ENCODE measurements at places on chromosomes 12 and 14.

GRCh38 chr14:57748279-57748678 lies 117.6 kb downstream of the SLC35F4 start:
- no peak for DNase-seq

GRCh38 chr14:54488318-54488645 lies 498 bp downstream of the GMFB start:
- DNase-seq = no peak

- no peak for DNase-seq
These were observed 65.2 kb upstream of the CNOT2 start for GRCh38 chr12:70178038-70178437.

DNA sequence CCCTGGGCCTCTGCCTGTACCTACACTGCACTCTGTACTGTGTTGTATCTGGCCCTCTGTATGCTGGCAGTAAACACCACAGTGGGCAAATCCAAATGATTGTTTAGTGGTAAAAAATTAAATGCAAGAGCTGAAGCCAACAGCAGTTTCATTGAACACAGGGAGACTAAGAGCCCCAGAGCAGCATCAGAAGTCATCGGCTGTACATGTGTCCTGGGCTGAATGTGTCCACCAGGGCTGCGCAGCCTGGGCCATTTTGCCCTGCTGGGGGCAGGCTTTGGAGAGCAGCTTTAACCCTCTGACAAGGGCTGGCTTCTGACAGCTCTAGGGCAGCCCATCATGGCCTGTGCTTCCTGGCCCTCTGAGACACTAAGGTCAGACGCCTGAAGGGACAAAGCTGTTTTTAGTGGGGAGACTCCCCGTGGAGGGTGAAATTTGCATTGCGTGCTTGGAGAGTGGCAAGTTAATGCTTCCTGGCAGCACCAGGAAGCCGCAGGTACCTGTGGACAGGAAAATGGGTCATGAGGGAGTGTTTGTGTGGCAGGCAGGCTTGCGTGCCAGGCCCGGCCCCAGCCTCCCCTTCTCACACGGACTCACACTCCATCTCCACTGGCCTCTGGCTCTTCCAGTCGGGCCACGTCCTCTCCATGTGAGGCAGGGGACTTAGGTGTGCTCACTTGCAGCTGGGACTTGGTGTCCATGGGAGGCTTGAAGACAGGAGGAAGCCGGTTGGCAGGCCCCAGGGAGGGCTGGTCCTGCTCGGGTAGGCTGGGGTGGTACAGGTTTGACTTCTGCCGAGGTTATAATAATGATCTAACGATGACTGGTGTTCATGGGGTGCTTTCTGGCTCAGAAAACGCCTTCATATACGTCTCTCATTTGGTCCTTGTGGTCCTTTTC lies 150.1 kb downstream of the TSPAN9 start:
- DNase-seq = peak; percentile 65

GRCh38 chr12:119902084-119902509 lies 25.0 kb upstream of the CIT start:
- DNase-seq = peak; percentile 84

DNA sequence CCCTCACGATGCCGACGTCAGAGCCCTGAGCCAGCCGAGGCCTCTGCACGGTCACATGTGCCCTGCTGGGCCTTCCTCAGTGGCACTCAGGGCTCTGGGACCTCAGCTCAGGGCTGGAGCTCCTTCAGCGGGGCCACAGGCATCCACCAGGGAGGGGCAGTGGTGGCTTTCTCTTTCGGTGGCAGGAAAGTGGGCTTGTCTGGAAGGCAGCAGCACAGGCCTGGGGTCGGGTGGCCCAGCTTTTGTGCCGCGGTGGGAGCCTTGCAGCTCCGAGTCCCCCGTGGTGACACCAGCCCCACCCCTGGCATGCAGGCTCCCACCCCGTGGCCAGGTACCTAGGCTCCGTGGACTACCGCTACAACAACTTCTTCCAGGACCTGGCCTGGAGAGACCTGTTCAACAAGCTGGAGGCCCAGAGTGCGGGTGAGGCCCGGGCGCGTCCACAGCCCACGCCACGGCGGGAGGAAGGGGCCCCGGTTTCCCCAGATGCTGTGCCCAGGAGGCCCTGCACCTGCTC lies 14.2 kb upstream of the TEX22 start:
- DNase-seq = no peak

DNA sequence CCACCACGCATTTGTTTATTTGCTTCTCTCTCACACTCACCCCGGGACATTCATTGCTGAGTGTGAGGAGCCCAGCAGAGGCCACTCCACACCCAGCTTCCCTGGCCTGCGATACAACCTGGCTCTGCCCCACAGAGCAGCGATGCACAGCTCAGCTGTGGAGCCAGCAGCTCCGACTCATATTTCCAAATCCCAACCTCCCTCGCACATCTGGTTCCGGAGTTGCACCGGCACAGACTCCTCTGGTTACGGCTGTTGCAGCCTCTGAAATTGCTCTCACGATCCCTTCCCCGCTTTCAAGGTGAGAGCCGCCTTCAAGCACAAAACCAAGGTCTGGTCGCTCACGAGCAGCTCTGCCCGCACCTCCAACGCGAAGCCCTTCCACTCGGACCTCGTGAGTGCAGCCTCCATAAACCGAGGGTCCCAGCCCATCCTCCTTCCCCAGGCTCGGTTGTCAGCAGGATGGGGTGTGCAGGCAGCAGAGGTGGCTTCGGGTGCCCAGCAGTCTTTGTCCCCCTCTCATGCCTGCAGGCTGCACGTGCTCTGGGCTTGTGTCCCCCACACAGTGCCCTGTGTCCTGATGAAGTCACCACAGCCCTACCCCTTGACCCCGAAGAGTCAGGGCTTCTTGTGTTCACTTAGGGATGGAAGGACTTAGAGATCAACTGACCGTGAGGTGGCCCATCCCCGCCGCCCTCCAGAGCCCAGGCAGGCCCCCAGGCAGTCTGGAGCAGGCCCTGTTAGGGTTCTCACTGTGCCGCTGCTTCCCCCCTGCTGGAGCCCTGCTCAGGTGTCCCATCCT lies 184.3 kb downstream of the ADGRD1 start:
- no peak for DNase-seq

DNA sequence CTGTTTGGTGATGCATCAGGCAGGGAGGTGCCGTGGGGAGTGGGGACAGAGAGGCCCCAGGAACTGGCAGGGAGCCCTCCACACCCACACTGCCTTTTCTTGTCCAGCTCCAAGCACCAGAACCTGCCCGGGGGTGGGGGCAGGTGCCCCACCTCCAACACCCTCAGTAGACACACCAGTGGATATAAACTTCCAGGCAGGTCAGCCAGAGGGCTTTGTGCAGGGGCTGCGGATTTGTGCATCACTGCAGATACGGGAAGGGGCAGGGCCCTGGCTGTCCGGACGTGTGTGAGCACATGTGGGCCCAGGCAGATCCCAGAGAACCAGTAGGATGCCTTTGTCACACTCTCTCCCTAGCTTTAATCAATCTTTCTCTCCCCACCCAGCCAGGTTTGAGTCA lies 1.3 kb upstream of the TGM1 start:
- DNase-seq = peak; percentile 10

- no peak for DNase-seq
These were observed 12.8 kb downstream of the ETFRF1 start for GRCh38 chr12:25207846-25208245.

DNA sequence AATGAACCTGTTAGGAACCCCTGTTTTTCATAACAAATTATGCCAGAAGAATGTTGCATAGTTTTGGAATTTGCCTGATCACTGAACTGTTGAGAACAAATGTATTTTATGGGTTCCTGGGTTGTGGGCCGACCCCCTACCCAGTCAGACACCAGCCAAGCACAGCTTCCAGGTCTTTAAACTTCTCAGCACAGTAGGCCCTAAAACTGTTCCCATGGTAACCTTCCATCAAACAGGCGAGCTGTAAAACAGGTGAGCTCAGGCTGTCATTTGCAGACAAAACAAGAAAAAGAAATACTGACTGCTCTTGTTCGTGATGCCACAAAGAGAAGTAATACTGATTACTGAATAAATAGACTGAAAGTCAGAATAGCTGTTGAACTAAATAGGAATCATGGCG lies 147.0 kb downstream of the PTPRO start:
- no peak for DNase-seq

GRCh38 chr14:92943855-92944570 lies 21.1 kb downstream of the CHGA start:
- peak; percentile 21 for DNase-seq

GRCh38 chr12:106584104-106585064 lies 1.6 kb downstream of the RFX4 start:
- peak; percentile 61 for DNase-seq

- no peak for DNase-seq
These were observed 8.7 kb upstream of the CKAP4 start for GRCh38 chr12:106256524-106256923.

DNA sequence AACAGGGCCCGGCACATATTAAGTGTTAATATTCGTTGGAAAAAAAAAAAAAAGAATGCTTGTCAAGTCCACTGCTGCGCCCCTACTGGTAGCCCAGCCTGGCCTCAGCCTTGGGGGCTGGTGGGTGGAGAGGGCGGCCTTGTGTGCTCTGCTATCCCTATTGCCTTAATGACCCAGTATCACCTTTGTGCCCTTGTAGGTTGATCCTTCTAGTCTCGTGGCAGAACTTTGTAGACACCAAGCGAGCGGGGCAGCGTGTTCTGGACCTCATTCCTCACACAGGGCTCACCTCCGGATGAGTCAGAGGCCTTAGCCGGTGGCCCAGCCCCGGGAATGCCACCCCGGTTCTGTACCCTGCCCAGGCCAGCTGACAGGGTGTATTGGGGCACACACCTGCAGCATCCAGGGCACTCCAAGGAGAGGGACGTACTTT lies 1.8 kb upstream of the RCOR1 start:
- peak; percentile 58 for DNase-seq

- DNase-seq = no peak
These were observed 68.8 kb upstream of the GTF2A1 start for GRCh38 chr14:81289516-81289915.

GRCh38 chr14:78627114-78627513 lies 456.9 kb downstream of the NRXN3 start:
- DNase-seq = no peak

DNA sequence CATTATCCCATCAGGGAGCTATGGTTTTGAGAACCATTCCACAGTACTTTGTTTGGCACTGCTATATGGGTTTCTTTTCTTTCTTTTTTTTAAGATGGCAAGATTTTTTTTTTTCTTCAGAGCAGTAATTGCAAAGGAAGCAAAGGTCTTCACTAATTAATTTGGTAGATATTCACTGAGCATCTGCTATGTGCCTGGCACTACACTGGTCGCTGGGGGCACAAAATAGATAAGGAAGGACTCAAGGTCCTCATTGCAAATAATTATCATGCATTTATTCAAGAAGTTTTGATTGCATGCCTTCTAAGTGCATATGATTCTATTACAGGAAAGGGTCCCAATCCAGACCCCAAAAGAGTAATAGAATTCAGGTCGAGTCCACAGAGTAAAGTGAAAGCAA lies 10.0 kb upstream of the ATP2A2 start:
- no peak for DNase-seq

GRCh38 chr14:81485372-81485771 lies 48.3 kb downstream of the SEL1L start:
- no peak for DNase-seq

DNA sequence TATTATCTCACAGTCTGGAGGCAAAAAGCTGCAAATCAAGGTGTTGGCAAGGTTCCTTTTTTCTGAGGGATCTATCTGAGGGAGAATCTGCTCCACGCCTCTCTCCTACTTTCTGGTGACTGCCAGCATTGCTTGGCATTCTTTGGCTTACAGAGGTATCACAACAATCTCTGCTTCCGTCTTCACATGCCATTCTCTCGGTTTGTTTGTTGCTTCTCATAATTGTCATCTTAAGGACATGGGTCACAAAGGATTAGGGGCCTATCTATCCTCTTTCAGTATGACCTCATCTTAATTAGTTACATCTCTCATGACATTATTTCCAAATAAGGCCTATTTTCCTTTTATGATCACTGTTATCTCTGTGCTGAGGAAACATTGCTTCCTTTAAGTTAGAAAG lies 345.0 kb downstream of the FOXG1 start:
- no peak for DNase-seq

DNA sequence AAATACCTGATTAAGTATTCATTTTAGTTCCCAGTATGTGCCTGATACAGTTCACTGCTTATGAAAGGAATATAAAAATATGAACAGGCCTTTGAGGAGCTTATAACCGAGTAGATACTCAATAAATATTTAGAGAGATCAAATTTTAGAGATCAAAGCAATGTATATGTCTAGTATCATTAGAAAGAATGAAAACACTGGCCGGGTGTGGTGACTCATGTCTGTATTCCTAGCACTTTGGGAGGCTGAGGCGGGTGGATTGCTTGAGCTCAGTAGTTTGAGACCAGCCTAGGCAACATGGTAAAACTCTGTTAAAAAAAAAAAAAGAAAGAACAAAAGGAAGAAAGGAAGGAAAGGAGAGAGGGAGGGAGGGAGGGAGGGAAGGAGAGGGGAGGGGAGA lies 113.2 kb upstream of the EEA1 start:
- no peak for DNase-seq

DNA sequence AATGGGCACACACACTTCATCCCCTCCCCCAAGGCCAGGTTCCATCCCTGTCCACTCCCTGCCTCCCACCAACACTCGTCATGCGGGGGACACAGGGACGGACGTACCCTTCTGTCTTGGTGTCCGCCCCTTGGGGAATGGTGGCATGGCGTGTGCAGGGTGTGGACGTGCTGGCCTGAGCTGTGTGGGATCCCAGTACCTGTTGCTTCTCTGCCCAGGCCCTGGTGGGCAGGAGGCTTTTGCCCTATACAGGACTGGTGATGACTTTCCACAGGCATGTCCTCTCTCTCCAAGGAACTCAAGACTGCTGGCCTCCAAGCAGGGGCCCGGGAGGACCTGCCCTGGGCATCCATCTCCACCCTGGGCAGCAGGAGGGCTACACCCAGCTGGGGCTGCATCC lies 195.8 kb upstream of the PRMT8 start:
- no peak for DNase-seq

- DNase-seq = no peak
These were observed 28.8 kb downstream of the SEL1L start for GRCh38 chr14:81504864-81505263.

DNA sequence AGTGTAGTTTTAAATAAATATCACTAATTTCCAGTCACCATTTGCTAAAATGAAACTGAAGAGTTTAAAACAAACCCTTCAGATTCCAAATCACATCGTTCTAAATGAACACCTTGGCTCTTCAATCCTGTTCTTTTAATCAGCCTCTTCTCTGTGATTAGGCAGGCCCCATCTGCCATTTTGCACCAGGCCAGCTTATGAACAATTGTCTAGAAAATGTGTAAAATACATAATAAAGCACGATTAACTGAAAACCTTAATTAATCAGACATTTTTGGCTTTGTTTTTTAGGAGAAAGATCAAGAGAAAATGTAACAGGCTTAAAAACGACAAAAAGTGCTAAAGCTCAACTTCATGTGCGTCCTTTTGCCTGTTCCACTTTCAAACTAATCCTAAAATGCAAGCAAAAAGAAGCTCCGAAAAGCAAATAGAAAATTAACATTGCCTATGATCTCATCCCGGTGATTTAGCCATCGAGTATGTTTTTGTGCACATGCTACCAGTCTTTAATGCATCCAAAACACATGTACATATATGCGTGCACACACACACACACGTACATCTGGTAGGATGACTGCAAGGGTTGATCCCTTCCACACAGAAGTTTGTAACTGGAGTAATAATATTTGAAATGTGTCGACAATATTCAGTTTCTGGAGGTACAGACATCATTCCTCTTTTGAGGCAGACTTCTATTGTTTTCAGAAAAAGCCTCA lies 288.6 kb downstream of the FOXN3 start:
- DNase-seq = no peak
